NCI-H2081 treated with DMSO at 0.1 percent for 48 hours (cell line): ENCODE measurements at places on chromosomes 4 and X.

GRCh38 chr4:13364172-13364571 lies 120.0 kb downstream of the RAB28 start:
- DNase-seq: no peak

- no peak for DNase-seq
Measured at GRCh38 chr4:184420881-184421416, 53.4 kb downstream of the IRF2 start.

DNA sequence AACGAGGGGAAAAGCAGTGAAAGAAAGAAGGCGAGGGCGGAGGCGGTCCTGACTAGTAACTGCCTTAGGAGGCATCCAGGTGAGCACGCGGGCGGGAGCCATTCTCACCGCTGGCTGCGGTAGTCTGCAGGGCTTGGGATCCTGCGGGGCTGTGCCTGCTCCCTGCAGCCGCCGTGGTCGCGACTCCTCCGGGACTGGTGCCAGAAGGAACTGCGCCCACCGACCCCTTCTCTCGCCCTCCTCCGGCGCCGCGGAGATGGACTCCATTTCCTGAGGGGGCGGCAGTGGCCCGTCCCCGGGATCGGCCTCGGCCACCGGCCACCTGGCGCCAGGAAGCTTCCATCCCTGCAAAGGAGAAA lies 543 bp downstream of the NFXL1 start:
- DNase-seq: no peak

DNA sequence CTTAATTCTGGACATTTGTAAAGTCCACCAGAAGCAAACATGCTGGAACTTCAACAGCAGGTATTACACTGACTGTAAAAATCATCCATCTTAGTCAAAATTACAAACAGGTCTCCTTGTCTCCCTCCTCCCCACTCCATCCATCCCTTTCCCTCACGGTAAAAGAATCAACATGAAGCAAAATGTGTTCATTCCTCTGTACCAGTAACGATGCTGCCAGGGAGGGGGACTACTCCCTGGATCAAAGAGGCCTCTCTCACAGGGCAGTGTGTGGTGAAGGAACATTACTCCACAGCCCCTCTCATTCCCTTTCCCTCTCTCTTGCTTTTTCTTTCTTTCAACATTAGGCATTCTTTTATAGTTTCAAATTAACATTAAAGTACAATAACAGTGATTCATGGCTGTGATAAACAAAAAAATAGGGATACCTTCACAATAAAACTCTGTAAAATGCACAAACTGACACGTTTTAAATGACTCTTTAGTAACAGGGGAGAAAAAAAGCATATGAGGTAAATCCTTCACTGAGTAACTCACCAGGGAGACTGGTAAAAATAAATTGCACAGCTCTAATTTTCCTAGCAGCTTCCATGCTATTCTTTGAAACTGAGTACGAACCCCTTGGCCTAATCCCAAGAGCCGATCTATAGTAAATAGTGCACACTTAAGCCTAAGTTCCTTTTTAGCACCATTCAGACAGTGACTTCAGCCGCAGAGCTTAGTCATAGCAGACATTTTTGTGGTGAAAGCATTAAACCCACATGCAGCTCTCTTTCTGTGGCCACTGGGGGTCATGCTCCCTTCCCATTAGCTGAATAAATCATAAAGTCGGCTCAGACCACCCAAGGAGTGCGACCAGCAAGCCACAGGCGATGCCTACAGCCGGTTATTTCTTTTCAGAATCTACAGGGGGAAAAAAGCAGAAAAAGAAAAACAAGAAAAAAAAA lies 215.6 kb upstream of the GYPA start:
- no peak for DNase-seq

DNA sequence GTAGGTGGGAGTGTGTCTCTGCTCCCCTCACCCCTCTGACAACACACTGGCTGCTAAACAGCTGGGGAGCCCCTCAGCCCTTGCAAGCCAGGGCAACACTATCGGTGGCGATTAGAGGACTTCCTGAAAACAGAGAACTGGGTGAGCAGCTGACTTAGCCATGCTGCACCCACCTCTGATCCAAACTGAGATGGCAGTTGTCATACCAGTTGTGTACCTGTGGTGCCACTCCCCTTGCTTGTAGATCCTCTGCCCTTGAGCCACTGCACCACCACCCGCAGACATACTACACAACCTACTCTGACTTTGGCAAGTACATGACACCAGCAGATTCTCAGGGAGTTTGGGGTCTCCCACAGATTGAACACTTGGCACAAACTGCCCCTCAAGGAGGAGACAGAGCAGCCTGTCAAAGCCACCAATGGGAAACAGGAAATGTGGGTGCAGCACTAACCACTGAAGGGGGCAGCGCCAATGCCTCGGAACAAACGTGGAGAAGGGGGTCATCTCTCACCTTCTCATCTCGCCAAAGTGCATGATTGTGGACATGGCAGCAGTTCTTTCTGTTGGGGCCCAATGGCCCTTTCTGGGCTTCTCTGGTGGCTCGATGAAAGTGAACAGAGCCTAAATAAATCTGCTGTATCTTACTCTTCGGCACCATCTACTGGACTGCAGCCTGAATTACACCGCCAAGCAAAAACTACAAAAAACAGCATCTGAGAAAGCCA lies 119.8 kb downstream of the NEK1 start:
- no peak for DNase-seq

DNA sequence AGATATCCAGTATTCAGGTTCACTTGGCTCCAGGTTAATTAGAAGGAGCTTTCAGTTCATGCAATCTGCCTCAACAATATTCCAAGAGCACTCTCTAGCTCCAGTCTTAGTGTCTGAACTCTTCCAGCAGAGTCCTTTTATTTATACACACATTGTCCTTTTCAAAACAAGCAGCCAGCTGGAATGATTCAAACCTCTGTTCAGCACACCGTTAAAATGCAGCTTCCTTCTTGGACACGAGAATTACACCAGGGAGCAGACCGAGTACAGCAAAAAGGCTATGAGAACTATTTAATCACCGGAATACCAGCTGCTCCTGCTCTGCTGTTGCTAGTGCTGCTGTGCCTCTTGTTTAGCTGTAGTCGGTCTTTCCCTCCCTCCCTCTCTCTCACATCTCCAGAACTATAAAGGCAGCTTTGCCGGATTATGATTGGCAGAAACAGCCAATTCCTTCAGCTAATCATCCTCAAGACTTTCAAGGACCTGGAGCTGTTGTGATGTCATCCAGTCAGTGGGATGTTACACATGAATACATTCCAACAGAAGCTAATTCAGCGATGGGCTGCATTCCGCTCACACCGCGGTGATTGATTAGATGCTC lies at the start of gene NDST4:
TSS of gene NDST4 (minus strand) at position 115 of the 601 bp plus-strand sequence. CDS start 36,584 bp downstream, outside the sequence.
- DNase-seq: peak; percentile 53

DNA sequence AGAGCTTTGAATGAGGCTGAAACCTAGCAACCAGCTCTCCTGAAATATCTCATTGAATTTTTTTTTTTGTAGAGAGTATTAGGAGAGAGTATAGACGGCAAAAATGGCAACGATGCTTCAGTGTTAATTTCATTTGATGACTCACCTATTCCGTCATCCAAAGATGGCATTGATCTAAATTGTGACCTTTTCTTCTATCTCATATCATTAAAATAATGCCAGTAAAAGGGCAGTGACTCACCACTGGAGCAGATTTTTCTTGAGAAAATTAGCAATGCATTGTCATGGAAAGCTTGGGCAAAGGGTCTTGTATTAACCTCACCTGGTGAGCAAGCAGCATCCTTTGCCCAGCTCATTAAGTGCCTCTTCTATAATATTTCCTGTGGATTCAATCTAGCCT lies 19.6 kb downstream of the VMA21 start:
- DNase-seq: no peak

- DNase-seq: no peak
Measured at GRCh38 chr4:5891563-5892322, 1.1 kb downstream of the CRMP1 start.

GRCh38 chr4:101198682-101199339 lies 148.5 kb downstream of the PPP3CA start:
- peak; percentile 71 for DNase-seq

DNA sequence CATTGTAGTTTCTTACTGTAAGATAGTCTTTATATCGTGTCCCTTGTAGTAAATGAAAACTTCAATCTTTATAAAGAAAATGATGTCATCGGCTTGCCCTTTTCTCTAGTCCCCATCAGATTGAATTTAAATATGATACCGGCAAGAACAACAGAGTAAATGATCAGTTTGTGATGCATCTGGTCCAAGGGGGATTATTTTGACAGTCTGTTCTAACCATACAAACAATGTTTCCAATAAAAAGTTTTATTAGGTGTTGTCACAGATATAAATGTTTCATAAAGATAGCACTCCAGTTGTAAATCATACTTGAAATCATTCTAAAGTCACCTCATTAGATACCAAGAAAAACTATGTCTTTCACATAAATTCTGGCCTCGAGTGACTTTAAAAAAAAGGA lies 72.3 kb downstream of the SLC9A6 start:
- no peak for DNase-seq

DNA sequence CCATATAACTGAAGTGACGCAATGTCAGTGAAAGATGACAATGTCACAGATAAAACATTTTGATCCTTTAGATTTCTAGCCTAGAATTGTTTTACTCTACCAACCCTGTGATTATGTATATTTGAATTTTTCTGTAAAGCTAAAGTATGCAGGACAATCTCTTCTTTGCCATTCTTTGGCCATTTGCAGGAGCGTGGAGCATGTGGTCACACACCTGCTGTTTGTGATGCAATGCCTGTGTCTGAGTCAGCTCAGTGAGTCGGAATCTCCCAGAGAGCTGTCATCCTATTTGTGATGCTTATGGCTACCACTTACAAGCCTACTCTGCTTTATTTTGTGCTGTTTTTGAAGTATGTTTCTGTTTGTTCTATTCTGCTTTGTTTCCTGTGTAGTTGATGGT lies 214.5 kb downstream of the NAF1 start:
- DNase-seq: no peak

GRCh38 chrX:150983521-150984168 lies 510 bp downstream of the HMGB3 start:
- DNase-seq: no peak

DNA sequence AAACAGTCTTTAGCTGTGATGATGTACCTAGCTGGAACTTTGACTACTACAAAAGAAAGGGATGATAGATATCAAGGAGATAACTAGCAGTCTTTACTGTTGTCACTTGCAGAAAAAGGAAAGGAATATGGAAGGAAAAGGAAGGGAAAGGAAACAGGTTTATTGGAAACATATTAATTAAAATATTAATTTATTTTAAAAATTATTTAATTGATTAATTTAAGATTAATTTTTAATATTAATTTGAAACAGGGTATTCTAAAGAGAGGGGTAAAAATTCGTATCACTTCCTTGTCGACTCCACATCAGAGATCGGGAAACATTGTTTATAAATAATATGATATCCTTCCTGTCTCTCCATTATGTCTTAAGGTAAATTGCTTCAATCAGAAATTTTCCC lies 186.5 kb upstream of the IL15 start:
- no peak for DNase-seq

GRCh38 chr4:38523054-38523453 lies 140.9 kb upstream of the KLF3 start:
- no peak for DNase-seq

- DNase-seq: no peak
Measured at GRCh38 chr4:62145276-62145675, 945.1 kb downstream of the ADGRL3 start.

GRCh38 chr4:71417150-71417549 lies 78.3 kb downstream of the SLC4A4 start:
- no peak for DNase-seq

- no peak for DNase-seq
Measured at GRCh38 chr4:147518086-147518485, 37.2 kb downstream of the EDNRA start.

DNA sequence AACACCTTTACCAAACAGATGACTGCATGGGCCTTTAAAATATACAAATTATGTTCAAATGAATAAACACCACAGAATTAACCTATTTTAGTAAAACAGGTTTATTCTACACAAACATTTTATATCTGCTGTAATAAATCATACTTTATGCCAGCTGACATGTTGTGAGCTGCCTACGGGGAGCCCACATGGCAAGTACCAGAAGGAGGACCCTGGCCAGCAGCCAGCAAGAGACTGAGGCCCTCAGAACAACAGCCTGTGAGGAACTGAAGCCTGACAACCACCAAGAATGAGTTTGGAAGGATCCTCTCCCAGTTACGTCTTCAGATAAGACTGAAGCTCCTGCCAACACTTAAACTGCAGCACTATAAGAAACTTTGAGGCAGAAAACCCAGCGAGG lies 377.0 kb downstream of the PDGFC start:
- peak; percentile 5 for DNase-seq

DNA sequence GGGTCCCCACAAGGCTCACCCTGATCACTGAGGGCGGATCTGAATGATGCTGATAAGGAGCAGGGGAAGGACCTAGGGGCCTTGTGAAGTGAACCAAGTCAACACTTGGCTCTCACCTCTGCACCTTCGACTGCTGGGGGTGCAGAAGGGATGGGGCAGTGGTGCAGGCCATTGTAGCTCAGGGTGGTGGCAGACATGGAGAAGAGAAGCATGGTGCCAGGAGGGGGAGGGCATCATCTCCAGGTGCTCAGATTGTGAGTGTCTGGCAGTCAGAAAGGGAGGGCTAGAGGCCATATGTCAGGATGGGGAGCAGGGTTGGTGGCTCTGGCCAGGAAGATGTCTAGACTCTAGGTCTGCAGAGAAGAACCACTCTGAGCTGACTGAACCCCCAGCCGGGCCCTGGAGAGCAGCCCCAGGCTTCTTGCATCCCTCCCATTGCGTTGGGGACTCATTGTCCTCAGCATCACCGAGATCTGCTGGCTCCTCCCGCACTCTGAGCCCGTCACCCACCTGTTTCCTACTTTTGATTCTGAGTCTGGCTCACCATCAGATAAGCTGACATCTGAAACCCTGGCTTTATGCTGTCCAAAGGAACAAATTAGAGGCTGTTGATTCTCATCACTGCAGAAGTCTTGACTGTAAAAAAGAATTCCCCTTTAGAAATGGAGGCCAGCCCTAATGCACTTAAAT lies 3.8 kb downstream of the APLN start:
- no peak for DNase-seq

- no peak for DNase-seq
Measured at GRCh38 chr4:125765941-125766340, 451.2 kb downstream of the FAT4 start.

DNA sequence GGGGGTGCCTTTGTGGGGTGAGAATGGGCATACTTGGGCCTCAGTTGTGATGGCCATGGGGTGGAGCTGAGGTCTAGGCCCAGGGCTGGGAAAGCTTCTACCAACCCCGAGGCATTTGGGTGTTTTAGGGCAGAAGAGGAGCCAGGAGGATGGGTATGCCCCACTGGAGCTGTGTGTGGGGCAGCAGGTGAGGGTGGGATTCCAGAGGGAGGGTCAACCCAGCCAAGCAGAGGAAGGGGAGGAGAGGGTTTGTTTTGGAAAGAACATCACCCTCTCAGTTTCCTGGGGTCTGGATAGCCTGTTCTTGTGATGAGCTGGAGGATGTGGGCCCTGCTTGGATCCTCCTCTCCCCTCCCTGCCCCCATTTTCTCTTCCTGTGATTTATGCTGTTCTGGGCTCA lies 620 bp downstream of the IL9R start:
- DNase-seq: no peak

- DNase-seq: no peak
Measured at GRCh38 chr4:41061482-41062185, 152.7 kb downstream of the APBB2 start.

- DNase-seq: no peak
Measured at GRCh38 chr4:113637823-113638561, 123.5 kb downstream of the CAMK2D start.
